Smooth muscle cell of bladder (primary cell): ENCODE measurements at places on chromosomes 5 and 9. TPM values are rescaled to one million over a fixed set of nuclear protein-coding genes. Genes with fewer than 3 reads are reported as not detected.

PCDHB3 gene
- 0.55 and 0.57 TPM in 2 replicates for total RNA-seq

MZB1 gene
- total RNA-seq = 0.14 and 0.18 TPM in 2 replicates

SNX2 gene
- total RNA-seq = 63.9 and 74.1 TPM in 2 replicates

BTNL8 gene
- total RNA-seq = not detected in 2 replicates
